T-helper 1 cell (primary cell): ENCODE measurements at places on chromosomes 4 and X.
A peak's percentile ranks its signal among the peaks of the same experiment; 100 is the strongest.

GRCh38 chr4:108192056-108192455 lies 23.3 kb upstream of the LEF1 start:
- no peak for DNase-seq

DNA sequence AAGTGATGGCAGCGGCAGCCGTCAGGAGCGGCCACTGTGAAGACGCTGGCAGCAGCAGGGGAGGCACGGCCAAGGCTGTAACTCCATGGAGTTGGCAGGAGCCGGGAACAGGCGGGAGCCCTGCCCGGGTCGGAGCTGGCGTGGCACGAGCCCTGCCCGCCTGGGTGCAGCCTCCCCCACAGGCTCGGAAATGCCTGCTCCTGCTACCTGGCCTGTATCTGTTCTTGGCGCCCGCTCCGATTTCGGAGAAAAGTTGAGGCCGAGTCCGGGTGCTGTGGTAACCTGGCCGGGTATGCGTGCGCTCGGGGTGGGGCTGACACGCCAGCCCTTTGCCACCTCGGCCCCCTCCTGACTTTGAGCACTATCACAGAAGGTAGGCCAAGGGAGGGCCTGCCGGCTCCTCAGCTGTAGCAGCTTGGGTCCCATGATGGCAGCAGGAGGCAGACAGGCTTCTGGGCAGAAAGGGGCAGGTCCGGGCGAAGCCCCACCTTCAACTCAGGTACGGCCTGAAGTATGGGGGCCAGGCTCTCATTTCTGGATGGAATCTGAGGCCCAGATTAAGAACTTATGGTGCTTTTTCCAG lies 51.2 kb upstream of the SHISA3 start:
- DNase-seq, result no peak

DNA sequence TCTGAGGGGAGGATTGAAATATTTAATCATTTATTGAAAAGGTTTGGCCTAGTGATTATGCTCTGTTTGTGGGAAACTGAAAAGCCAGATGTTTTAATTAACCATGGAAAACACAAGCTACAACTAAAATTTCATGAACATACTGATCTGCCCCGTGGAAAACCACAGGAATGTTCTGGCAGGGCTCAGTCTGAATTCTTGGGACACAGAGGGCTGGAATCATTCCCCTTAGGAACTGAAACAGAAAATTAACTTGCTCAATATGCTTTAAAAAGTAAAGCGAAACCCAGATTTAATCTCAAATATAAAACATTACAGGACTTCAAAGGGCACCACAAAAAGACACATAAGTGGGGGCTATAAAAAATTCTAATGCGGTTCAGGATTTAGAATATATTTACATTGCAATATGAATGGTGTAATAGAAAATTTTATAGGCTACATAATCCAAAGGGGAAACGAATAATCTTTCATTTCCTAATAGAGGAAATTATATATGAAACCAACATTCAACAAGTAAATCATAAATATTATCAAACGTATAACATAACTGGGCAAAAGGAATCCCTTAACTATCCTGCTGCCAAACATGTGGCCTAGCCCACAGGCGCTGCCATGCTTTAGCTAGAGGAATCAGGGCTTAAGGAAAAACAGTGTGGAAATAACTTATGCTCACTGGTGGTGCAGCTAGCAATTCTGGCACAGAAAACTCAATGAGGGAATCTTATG lies 70.9 kb downstream of the APBB2 start:
- no peak for DNase-seq

GRCh38 chr4:106315476-106315967 lies 487 bp downstream of the TBCK start:
- DNase-seq, result peak; percentile 2

GRCh38 chr4:147741190-147741788 lies 9.4 kb downstream of the ARHGAP10 start:
- no peak for DNase-seq

GRCh38 chr4:33961761-33962160 lies 2282.6 kb downstream of the ARAP2 start:
- DNase-seq, result no peak

- DNase-seq, result no peak
Observed at GRCh38 chrX:24426921-24427746, 38.0 kb upstream of the PDK3 start.

DNA sequence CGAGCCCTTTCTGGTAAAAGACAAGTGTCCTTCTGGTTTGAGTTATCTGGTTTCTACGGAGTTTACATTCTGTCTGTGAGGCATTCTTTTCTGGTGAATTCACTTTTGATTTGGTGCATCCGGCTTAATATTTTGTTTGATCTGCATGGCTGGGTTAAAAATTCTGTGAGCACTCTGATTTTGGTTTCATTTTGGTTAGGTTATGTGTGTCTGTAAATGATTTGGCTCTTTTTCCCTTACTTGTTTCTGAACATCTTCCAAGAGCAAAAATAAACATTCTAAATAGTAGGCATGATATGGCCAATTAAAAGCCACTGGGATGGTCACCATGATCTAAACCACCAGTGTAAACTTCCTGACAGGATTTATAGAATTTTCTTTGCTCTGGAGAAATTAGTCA lies 85.7 kb upstream of the PTPN13 start:
- no peak for DNase-seq

- no peak for DNase-seq
Observed at GRCh38 chrX:77014377-77015372, 432.5 kb upstream of the FGF16 start.

GRCh38 chrX:4572691-4573090 lies 859.2 kb upstream of the PRKX start:
- DNase-seq, result no peak

GRCh38 chr4:147787204-147787603 lies 55.3 kb downstream of the ARHGAP10 start:
- DNase-seq, result no peak
